ENCODE measurements at places on chromosomes 12 and 14.

DNA sequence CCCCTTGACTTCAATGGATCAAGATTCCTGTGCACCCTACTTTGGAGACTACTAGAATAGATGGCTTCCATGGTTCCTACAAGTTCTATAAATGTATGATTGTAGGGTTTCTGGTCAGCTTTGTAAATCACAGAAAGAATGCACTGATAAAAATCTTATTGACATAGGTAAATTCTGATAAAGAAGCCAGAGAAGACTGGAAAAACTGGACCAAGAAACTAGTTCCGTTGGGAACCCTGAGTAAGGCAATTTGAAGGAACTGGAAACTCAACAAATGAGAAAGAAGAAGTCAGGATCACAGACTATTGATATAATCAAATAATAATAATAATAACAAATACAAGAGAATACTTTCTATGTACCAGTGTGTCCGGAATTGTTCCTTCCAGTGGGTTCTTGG, 15.4 kb upstream of the MGST1 start:
- DNase-seq: no peak

DNA sequence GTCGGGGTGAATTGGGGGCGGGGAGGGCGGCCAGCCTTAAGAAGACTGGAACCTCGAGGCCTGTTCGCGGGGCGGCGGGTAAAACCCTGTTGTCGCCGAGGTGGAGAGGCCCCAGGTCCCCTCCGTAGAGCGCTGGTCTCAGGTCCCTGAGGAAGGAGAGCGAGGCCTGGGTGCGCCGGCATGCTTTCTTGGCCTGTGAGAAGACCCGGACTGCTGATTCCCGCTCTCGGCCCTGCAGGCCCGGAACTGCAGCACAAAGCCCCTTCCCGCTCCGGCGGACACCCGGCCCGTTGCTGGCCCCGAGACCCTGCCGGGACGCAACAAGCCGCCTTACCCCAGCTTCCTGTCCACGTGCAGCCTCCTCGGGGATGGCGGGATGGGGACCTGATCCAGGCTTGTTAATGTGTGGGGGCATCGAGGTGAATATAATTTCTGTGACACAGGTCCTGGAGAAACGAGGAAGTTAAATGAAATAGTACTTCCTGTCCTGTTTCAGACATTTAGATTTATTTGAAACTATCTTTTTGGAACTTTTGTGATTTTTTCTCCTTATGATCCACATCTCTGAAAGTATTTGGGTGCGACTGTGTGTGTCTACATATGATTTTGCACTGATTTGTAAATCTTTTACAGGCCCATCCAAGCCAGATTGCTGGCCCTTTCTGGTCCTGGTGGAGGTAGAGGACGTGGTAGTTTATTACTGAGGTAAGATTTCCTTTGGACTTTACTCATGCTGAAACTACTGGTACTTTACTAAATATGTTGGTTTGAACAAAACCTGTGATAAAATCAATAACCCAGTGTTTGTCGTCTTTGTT, 600 bp downstream of the PNN start:
- peak; percentile 26 for DNase-seq

GRCh38 chr12:61011767-61012423, 1248.3 kb upstream of the USP15 start:
- DNase-seq: no peak

GRCh38 chr14:55803873-55804553, 224.0 kb downstream of the KTN1 start:
- DNase-seq: no peak

All from fibroblast of mammary gland (primary cell).